ENCODE measurements at places on chromosomes 13 and 19. TPM values are rescaled to one million over a fixed set of nuclear protein-coding genes. Genes with fewer than 3 reads are reported as not detected.

DNA sequence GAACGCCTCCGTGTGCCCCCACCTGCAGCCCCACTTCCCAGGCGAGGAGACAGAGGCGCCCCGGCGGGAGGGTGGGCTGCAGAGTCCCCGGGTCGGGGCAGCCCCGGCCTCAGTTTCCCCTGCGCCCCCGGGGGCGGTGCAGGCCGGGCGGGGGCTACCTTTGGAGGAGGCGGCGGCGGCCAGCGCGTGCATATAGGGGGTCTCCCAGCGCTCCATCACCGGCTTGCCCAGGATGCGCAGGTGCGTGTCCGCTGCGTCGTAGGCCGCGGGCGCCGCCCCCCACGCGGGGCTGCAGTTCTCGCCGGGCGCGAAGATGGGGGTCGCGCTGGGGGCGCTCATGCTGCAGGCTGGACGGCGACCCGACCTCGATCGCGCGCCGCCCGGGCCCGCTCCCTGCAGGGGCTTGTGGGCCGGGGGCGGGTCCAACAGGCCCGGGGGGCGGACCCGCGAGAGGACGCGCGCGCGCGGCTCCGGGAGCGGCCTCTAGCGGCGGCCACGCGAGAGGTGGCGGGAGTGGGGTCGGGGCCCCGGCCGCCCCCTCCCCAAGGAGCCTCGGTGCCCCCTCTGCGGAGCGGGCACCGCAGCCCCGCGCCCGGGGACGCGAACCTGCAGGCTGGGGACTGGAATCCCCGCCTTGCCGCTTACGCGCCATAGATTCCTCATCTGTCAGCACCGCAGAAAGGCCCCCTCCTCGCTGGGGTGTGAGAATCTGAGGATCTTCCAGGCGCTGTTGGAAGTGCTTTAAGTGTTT, at the start of gene GAMT:
Gene GAMT, minus strand, starts transcription at position 405 of the 751 bp plus-strand sequence. Its CDS starts 66 bp downstream, at position 339.
- DNase-seq: no peak

DNA sequence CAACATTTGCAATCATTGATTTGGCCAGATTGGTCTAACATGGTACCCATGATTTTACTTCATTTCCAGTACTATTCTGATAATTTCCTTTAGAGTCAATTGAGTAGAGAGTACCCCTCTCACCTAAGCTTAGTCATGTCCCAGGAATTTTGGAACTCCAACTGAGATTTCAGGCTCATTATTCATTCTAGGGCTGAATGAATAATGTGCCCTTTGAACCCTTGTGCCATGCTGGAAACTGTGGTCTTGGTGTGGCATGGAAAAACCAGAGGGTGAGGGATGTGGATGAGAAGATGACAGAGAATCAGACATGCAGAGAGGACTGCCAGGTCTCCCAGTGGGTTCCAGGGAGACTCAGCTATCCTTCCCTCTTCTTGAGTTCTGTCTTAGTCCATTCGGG, 30.2 kb downstream of the ITM2B start:
- DNase-seq: no peak

- DNase-seq: no peak
Observed at GRCh38 chr19:42440357-42441048, 2.2 kb downstream of the CXCL17 start.

Gene TMEM150B
- polyA plus RNA-seq: 1.2 TPM

Gene PABPC3
- 0.93 TPM for polyA plus RNA-seq

- no peak for DNase-seq
Observed at GRCh38 chr19:52741951-52742485, 7.2 kb upstream of the ZNF611 start.

DNA sequence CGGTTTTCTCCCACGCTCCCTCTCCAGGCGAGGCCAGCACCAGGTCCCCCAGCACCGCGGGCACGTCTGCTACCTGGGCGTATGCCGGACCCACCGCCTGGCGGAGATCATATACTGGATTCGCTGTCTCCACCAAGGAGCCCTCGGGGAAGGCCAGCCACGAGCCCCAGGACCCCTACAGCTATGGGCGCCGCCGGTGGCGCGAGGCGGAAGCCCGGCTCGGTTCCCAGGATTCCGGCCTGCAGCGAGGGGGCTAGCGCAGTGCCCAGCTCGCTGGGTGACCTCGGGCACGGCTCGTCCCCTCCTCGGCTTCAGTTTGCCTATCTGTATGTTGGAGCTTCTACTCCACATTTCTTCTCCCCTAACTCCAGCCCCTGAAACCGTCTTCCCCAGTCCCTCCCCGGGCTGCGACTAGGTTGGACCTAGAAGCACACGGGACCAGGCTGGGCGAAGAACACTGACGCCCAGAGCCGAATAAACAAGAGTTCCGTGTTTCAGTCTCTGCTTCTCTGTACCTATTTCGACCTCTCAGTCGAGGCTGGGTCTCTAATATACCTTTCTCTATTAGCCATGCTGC, 749 bp upstream of the CPT1C start:
- DNase-seq: no peak

Gene ZNF626
- 30.5 TPM for polyA plus RNA-seq

Gene N4BP2L1
- polyA plus RNA-seq: 23.9 TPM

- no peak for DNase-seq
Observed at GRCh38 chr13:59303433-59303832, 860.3 kb downstream of the DIAPH3 start.

- DNase-seq: peak; percentile 7
Observed at GRCh38 chr19:34962687-34963572, 1.1 kb downstream of the ZNF792 start.

GRCh38 chr13:83633746-83634145, 248.5 kb downstream of the SLITRK1 start:
- peak; percentile 5 for DNase-seq

- DNase-seq: no peak
Observed at GRCh38 chr13:83620530-83621220, 261.6 kb downstream of the SLITRK1 start.
